ENCODE measurements at places on chromosomes 6 and 20.

DNA sequence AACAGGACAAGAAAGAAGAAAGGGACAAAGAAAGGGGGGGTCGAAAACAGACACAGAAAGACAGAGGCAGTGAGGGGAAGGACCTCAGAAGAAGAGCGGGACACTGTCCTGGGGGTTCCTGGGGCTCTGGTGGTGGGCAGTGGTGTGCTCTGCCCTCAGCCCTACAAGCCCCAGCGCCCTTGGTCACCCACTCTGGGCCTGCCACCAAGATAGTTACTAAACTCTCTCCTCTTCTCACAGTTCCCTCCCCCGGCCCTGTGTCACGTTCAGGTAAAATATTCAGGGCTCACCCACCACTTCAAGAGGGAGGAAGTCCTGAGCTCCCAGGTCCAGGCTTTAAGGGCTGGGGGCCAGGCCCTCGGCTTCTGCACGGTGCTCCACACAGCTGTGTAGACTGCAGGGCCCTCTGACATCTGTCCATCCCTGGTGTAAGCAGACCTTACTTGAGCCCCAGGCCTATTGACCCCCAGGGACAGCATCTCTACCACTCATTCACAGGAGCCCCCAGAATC, 87.4 kb downstream of the MRPL14 start:
- no peak for DNase-seq

- DNase-seq: no peak
Observed at GRCh38 chr6:137427656-137428290, 66.4 kb downstream of the OLIG3 start.

DNA sequence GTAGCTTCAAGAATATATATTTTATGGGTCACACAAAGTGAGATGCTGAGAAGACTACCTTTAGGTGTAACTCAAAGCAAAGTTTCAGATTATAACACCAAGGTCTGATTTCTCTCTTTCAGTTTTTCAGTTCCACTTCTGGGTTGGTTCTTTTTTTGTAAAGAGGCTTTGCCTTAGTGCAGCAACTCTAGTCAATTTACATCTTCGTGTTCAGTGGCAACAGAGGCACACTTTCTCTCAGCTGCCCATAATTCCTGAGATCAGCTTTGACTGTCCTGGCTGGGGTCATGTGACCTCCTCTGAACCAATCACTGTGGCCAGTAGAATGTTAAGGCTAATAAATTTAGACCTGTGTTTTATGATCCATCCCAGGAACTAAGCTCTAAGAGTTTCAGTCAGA, 120.2 kb downstream of the TINAG start:
- no peak for DNase-seq

GRCh38 chr20:37899105-37900045, 3.6 kb upstream of the VSTM2L start:
- DNase-seq: no peak

DNA sequence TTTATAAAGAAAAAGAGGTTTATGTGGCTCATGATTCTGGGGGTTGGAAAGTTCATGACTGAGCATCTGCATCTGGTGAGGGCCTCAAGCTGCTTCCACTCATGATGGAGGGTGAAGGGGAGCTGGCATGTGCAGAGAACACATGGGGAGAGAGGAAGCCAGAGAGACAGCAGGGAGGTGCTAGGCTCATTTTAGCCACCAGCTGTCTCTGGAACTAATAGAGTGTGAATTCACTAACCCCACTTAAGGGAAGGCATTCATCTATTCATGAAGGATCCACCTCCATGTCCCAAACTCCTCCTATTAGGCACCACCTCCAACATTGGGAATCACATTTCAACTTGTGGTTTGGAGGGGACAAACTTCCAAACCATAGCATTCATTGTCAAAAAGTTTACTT, 137.3 kb upstream of the PMEPA1 start:
- DNase-seq: no peak

GRCh38 chr6:157615420-157615769, 207.7 kb upstream of the SNX9 start:
- DNase-seq: no peak

All from central memory CD4-positive, alpha-beta T cell (primary cell).